ENCODE measurements at places on chromosomes 4 and X.

- DNase-seq = no peak
Measured at GRCh38 chr4:109798866-109799265, 2.9 kb downstream of the CFI start.

DNA sequence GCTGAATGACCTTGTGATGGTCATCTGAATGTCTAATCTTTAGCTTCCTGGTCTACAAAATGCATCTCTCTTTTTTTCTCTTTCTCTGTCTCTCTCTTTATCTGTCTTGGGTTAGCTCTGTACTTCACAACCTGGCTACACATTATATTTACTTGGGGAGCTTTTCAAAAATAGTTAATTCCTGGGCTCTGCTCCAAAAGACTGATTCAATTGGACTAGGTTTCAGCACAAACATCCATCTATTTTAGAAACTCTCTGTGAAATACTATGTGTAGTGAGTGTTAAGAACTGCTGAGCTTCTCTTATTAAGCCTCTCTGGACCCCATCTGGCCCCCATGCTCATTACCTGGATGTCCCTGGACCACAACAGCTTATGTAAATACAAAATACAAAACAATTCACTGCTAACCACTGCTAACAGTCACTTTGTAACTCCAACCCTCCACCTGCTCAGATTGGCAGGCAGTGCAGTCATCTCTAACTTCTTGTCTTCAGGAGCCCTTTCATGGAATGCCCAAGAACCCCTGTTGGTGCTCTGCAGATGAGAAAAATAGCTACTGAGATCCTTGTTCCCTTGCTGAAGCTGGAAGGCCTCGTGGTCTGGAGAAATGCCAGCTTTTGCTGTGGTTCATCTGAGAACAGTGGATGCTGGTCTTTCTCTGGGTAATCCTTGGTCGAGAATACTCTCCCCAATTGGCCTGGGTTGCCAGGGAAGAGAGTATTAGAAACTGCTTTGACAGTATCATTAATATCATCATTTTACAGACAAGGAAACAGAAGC, 14.8 kb upstream of the BOD1L1 start:
- DNase-seq = no peak

GRCh38 chr4:88697141-88697540, 488 bp downstream of the NAP1L5 start:
- peak; percentile 21 for DNase-seq

- DNase-seq = no peak
Measured at GRCh38 chr4:53589511-53589910, 1.8 kb downstream of the LNX1 start.

- DNase-seq = no peak
Measured at GRCh38 chrX:118751950-118752783, 24.8 kb downstream of the IL13RA1 start.

- DNase-seq = no peak
Measured at GRCh38 chr4:17448689-17449088, 63.2 kb downstream of the QDPR start.

GRCh38 chr4:13933191-13933590, 305.7 kb upstream of the BOD1L1 start:
- DNase-seq = no peak

- no peak for DNase-seq
Measured at GRCh38 chr4:114921790-114922591, 191.4 kb downstream of the NDST4 start.

- no peak for DNase-seq
Measured at GRCh38 chr4:163673848-163674697, 179.6 kb downstream of the TMA16 start.

- no peak for DNase-seq
Measured at GRCh38 chr4:95050980-95051701, 293.4 kb downstream of the BMPR1B start.

- no peak for DNase-seq
Measured at GRCh38 chrX:10083809-10084208, 73.0 kb upstream of the CLCN4 start.

- DNase-seq = no peak
Measured at GRCh38 chrX:74492720-74493201, 71.5 kb downstream of the SLC16A2 start.

DNA sequence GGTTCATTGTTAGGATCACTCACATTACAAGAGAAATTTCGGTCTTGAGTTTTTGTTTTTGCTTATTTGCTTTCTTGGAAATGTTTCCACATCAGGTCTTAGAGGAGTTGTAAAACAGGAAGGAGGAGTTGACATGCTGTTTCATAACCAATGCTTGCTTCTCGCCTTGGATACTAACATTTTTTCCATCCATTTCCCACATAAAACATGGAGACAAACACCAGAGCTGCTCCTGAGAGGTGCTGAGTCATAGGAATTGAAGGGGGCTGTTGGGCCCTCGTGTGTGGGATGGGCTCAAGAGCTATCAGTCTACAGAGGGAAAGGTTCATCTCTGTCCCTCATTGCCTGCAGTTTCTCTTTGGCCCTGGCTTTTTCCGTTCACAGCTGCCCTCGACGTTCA, 29.9 kb downstream of the TBL1X start:
- DNase-seq = no peak

DNA sequence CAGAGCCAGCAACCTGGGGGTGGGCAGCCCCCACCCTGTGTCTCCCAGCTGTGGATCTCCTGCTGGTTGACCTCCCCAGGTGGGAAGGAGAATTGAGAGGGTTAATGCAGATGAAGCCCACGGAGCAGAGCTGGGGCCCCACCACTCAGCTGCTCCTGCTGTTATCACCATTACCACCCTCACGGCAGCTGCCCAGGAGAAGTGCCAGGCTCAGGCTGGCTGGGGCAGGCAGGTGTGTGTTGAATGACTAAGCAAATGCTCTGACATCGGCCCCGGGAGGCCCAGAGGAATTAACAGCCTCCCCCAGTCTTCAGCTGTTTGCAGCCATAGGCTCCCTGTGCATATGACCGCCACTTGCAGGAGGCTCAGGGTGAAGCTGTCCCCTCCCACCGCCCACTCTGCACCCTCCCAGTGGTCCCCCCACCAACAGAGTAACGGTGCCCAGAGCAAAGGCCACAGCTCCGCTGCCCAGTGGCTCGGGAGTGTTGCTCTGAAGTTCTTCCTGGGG, 133.8 kb downstream of the CPZ start:
- DNase-seq = no peak

DNA sequence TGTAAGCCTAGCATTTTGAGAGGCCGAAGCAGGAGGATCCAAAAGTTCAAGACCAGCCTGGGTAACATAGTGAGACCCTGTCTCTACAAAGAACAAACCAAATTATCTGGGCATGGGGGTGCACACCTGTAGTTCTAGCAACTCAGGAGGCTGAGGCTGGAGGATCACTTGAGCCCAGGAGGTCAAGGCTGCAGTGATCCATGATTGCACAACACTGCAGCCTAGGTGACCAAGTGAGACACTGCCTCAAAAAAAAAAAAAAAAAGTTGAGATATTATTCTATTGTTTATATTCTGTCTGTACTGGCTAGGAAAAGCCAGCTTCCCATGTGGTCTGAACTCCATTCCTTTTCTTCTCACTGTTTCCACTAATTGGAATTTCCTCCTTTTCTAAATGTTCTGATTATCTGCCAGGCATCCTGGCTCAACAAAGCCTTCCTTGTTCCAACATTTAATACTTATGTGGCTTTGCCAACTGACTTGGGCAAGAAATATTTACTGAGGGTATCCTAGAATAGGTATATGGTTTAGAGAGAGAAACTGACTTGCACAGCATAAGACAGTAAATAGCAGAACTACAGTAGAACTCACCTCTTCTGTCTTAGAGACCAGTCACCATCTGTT, 175.2 kb upstream of the ADAMTS3 start:
- peak; percentile 37 for DNase-seq

DNA sequence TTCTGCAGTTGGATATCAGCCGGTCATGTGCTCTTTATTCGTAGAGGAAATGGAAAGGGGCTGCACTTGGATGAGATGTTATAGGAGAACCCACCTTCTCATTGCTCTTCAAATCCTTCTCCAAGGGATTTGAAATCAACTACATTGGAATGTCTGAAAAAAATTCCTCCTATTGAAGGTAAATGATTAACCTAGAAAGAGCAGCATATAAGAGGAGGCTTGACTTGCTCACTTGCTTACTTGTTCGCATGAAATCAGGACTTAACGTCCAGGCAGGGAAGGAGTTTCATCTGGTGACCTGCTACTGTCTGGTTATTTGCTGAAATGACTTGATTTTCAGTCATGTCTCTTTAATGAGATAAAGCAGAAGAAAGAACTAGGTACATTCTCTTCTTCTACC, 338.4 kb upstream of the NOCT start:
- no peak for DNase-seq

DNA sequence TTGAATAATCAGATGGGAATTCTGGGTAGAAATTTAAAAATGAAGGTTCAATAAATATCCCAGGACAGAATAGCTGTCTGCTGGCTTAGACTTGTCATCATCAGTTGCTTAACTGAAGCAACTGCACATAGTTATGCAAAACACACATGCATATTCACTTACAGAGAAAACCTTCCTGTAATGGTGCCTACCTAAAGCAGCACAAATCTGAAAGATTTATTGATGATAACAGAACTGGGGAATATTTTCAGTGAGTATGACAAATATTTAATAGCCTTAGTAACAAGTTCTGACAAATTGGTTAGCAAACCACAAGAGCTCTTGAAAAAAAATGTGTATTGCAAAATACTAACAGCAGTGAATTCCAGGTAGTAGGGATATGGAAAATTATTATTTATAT, 606.8 kb upstream of the BOD1L1 start:
- no peak for DNase-seq

- peak; percentile 21 for DNase-seq
Measured at GRCh38 chr4:76341063-76341462, 34.5 kb downstream of the STBD1 start.

All from urothelium cell line (cell line).